ENCODE measurements at places on chromosomes 4 and X.

- ATAC-seq: no peak
Observed at GRCh38 chr4:14833053-14833452, 169.2 kb upstream of the CPEB2 start.

DNA sequence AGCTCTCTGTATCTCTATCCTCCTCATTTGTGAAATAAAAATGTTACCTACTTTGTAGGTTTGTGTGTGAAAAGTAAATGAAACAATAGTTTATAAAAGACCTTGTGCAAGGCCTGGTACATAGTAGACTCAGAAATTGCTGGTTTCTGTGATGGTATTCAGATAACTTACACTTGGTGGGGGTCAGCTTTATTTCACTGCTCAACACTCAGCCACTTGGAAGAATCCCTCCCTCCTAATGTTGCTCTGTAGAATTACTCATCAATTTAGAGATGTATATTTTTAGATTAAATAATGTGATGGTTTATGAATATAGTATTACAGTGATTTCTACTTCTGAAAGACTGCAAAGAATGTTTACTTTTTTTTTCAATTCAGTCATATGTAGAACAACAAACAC, 32.7 kb downstream of the SMARCAD1 start:
- no peak for ATAC-seq

GRCh38 chr4:4341861-4342650, 44.8 kb upstream of the NSG1 start:
- ATAC-seq: no peak

DNA sequence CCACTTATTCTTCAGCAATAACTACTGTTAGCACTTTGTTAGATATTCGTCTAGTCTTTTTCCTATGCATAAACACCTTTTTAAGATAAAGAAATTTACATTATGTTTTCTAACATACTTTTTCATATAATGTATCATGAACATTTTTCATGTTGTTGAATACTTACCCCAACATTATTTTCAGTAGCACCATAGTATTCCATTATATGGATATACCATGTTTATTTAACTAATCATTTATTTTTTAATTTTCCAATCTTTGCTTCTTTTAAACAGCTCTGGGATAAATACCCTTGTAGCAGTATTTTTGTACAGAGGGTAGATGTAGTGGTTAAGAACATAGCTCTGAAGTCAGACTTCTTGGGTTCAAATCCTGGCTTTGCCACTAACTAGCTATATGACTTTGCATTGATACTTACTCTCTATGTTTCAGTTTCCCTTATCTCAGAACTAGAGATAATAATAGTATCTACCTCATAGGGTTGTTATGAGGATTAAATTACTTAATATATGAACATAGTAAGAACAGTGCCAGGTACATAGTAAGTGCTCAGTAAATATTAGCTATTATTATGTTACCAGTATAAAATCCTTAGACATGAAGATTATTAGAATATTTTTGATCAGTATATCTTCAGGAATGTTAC, 11.3 kb downstream of the EXOC1 start:
- ATAC-seq: peak; percentile 47

- no peak for ATAC-seq
Observed at GRCh38 chr4:149980121-149980682, 98.0 kb upstream of the DCLK2 start.

GRCh38 chr4:31390849-31391248, 670.7 kb downstream of the PCDH7 start:
- no peak for ATAC-seq

DNA sequence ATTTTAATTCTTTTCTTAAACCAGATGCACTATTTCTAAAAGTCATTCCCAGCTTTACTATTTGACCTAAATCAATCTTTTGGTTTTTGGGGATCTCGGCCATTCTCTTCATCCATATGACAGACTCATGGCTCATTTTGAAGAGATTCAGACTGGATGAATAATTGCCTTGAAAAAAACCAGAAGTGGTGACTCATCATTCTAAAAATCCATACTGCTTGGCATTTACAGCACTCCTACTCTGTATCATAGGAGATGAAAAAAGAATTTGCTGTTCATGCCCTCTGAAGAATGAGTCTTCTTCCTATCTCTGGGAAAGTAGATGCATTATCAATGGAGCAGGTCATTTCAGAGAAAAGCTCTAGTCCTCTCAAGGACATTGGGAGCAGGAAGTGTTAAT, 220.5 kb upstream of the RPS6KA3 start:
- ATAC-seq: no peak

- no peak for ATAC-seq
Observed at GRCh38 chr4:96162636-96163035, 322.7 kb downstream of the PDHA2 start.

DNA sequence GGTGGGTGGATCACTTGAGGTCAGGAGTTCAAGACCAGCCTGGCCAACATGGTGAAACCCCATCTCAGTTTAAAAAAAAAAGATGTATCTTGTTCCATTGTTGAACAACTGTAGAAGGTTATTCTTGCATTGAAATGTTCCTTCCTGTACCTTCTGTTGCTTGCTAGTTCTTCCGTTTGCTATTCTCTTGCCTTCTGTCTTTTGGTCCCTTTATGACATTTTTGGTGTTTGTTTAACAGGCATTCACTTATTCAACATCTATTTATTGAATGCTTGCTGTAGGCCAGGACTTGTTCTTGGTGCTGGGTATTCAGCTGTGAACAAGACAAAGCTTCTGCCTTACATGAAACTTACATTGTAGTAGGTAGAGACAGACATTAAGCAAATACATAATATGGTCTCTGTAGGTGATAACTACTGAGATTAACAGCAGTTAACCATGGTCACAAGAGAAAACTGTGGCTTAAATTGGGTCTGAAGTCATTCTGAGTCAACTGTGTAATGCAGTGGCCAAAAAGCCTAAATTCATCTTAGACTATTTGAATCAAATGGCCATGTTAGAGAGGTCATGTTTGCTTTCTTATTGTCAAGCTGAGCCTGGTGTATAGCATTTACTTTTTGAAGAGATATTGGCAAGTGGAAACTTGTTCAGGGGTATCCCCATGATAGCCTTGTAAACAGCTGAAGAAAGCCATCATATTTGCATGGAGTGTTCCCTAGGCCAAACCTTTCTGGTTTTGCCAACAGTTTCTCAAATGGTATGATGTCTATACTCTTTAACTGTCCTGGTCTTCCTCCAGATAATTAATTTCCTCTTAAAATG, 35.6 kb downstream of the GAB1 start:
- ATAC-seq: no peak

DNA sequence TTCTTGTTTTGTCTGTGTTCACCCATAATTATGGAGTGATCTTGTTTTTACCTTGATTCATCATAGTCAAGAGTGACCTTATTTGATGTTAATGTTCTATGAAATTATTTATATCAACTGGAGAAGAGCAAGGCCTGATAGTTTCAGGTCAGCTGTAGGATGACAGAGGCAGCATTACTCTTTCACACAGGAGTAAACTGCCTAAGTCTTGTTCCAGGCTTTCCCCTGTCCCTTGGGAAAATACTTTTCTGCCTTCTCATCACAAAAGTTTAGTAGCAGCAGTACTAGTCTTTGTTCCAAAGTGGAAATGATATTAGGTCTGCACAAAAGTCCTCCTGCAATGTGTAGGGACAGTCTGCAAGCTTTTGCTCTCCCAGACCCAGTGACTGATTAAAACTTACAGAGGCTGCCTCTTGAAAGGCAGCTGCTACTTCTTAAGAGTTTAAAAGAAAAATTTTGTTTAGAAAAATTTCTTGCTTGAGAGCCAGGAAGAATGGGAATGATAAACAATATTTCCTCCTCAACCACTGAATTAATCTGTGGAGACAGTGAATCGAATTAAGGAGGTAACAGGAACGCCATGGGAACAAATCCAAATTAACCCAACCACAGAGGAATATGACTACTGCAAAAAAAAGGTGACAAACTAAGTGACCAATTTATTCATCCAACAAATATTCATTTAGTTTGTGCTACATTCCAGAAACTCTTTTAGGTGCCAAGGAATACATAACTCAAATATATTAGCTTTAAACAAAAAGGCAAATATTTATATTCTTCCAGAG, 991.4 kb upstream of the PABPC4L start:
- ATAC-seq: no peak

DNA sequence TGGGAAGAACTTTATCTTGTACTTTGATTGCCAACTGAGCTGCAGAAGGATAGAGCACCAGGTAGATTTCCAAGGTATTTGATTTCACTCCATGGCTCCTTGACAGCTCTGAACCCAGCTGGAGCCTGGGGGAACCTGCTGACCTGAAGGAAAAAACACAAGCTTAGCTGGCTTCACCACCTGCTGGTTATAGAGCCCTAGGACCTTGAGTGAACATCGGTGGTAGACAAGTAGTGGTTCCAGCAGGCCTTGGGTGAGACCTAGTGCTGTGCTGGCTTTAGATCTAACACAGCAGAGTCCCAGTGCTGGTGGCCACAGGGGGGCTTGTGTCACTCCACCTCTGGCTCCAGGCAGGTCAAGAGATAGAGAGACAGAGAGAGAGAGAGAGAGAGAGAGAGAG, 1102.6 kb downstream of the ADGRL3 start:
- ATAC-seq: no peak

- ATAC-seq: no peak
Observed at GRCh38 chr4:72888331-72888730, 181.2 kb downstream of the COX18 start.

DNA sequence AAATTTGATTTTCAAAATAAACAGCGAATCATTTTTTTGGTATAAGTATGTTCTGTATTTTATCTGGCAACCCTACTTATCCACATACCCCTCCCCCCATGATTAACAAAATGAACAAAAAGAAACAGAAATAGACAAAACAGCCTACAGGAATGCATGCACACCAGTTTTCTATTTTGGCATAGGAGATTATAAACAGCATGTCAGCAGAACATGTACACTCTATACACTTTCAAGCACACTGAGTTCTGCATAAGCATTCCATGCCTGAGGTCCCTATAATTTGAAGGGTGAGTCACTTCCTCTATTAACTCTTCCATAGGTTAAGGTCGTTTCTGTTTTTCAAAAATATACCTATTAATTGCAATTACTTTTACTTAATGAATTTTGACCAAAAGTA, 28.0 kb upstream of the ZNF280C start:
- no peak for ATAC-seq

GRCh38 chr4:108854786-108855185, 91.9 kb upstream of the ETNPPL start:
- no peak for ATAC-seq
